Stimulated activated CD8-positive, alpha-beta memory T cell treated with anti-CD3 and anti-CD28 coated beads, Interleukin-4, amount 100 ng/mL, for 1 hour (primary cell): ENCODE measurements at places on chromosomes 7 and 10.

DNA sequence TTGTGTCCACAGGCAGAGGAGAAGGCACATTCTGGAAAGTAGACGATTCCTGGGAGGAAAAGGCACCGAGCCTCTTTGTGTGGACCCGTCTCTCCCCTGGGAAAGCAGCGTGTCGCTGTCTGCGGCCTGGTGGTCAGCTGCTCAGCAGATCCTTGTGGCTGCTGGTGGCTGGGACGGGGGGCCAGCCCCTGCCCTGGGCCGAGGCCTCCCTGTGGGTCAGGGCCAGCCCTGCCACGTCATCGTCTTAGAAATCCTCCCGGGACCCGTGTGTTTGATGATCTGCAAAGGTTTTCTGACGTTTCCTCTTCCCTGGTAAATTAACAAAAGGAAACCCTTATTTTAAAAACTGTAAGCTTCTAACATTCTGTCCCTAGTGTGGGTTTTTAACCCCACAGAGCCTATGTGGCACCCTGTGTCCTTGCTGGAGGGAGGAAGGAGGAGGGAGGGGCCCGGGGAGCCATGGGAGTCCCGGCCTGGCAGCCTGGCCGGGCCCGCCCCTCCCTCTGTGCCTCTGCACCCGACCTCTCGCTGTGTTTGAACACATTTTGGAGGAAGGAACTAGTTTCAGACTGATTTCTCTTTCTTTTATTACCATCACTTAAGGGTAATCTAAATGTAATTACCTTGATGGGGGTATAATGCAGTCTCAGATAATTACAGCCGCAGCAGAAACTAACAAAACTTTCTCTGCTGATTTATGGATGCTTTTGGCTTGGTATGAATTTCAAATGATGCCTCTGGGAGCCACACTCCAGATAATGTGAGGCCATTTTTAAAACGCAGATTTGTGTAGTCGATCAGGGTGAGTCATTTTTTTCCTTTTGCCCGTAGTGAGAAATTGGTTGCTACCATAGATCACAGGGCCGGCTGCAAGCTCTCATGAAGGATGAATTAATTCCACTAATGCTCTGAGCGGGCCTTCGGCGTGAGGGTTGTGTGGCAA is 85.5 kb downstream of the NKX6-2 start:
- no peak for DNase-seq

- DNase-seq = no peak
Measured at GRCh38 chr10:8594176-8594575, 539.7 kb downstream of the GATA3 start.

- peak; percentile 54 for DNase-seq
Measured at GRCh38 chr10:35336084-35336831, at the start of gene CCNY. CCNY (plus strand) TSS chr10:35336509; CDS start chr10:35337054, 545 bp downstream.

DNA sequence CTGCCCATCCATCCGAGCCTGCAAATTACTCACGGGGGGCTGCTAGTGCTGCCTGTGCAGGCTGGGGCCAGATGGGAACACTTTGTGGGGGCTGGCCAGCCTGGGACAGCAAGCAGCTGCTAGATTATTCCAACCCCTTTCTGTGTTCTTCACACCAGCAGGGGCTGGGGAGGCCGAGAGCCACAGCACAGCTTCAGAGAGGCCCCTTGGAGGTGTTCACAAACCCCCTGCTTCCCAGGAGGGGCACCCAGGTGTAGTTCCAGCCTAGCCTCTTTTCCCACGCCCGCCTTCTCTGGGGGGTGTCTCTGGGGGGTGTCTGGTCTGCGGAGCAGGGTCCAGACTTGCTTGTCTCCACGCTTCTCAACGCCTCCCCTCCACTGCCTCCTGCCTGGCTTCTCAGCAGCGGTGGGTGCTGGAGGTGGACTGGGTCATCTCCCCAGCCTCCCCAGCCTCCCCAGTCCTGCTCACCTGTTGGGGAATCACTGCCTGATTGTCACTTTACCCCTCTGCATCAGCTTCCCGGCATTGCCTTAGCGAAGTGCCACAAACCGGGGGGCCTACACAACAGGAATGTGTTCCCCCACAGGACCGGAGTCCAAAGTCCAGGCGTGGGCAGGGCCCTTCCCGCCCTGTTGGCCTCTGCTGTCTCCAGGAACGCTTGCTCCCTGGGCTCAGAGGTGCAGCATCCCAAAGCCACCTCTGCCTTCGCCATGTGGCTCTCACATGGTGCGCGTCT is 74.0 kb upstream of the EN2 start:
- DNase-seq = no peak

GRCh38 chr7:47600199-47601118 is 18.5 kb upstream of the TNS3 start:
- DNase-seq = no peak

DNA sequence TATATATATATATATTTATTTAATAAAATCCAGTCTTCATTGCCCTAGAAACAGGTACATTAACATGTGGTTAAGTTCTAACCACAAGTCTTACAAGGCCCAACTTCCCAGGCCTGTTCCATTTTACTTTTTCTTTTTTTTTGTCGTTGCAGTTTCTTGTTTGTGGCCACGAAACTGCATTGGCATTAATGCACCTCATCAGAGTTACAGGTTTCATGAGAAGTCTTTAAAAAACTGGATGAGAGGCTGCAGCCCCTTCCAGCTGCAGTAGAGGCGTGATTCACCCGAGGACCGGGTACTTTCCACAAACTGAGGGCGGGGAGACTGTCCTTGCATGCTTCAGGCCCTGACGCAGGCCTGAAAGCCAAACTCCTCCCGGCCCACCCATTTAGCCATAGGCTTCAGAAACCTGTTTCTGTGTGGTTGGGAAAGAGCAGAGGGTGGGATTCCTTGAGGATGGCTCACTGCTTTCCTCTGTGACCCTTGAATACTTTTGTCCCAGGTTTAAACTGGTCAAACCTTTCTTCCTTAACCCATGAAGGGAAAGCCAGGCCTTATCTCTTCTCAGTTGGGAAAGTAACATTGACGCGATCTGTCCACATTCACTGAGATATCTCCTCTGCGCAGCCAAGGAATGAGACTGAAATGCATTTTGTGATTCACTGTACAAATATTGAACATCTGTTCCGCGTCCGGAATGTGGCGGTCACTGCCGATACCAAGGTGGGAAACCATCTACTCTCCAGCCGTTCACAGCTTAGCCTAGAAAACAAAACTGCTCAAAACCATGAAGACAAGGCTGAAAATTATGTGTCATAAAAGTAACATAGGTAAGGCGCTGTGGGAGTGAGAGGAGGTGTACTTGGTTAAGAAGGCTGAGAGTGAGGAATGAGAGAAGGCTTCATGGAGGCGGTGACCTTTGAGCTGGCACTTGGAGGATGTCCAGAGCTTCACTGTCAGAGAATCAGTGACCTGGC is 311.7 kb downstream of the GATA3 start:
- DNase-seq = peak; percentile 39

DNA sequence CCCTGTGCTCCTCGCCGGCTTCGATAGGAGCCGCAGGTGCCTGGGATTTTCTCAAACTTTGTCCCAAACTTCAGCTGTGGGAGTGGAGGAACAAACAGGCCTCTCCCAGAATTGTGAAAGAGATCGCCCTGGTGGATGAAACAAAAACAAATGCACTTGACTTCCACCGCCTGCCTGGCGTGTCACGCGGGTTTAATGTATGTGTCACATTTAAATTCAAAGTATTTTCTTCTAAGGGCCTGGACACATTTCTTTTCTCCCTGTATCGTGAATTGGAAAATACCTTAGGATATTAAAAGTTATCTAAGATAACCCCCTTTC is 694 bp upstream of the WASL start:
- no peak for DNase-seq

- no peak for DNase-seq
Measured at GRCh38 chr7:36911788-36912187, 187.5 kb upstream of the AOAH start.

- no peak for DNase-seq
Measured at GRCh38 chr10:30556189-30556588, 73.4 kb downstream of the LYZL2 start.

- no peak for DNase-seq
Measured at GRCh38 chr10:49350846-49351532, 44.9 kb downstream of the DRGX start.

GRCh38 chr7:149718730-149719049 is 54.7 kb downstream of the ZNF467 start:
- no peak for DNase-seq

DNA sequence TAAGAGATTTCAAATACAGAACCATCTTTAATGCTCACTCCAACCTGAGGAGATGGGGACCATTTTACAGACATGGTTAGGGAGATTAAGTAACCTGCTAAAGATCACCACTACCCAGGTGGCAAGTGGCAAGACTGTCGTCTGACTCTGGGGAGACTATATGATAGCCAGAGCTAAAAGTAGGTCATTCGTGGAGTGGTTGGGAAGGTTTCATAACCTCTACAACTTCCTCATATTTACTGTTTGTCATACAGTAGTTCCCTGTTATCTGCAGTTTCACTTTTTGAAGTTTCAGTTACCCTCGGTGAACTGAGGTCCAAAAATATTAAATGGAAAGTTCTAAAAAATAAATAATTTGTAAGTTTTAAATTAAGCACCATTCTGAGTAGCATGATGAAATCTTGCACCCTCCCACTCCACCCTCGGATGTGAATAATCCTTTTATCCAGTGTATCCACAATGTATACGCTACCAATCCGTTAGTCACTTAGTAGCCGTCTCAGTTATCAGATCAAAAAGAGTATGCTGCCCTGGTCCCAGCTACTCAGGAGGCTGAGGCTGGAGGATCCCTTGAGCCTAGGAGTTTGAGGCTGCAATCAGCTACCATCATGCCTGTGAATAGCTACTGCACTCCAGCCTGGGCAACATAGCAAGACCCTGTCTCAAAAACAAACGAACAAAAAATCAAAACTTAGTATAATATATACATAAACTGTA is 14.9 kb upstream of the LGI1 start:
- no peak for DNase-seq

GRCh38 chr7:98619450-98620321 is 2.6 kb downstream of the NPTX2 start:
- DNase-seq = no peak

- DNase-seq = no peak
Measured at GRCh38 chr7:135745703-135746312, 2.8 kb downstream of the FAM180A start.

GRCh38 chr7:36214608-36215456 is 61.8 kb downstream of the EEPD1 start:
- no peak for DNase-seq

DNA sequence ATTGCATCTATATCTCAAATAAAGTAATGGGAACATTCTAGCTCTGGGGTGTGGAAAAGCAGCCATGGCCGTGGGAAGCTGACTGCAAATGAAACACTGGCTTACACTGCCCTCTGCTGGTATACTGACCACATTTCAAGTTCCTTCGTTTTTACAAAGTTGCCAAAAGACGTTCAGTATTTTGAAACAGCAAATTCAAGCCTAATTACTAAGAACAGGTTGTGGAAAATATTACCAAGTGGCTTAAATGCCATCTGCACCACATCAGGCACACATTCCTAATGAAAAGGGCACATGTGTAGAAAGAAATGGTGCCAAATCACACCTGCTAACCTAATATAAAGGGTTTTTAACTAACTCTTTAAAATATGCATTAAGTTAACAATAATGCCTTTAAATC is 83.9 kb downstream of the JAZF1 start:
- no peak for DNase-seq

DNA sequence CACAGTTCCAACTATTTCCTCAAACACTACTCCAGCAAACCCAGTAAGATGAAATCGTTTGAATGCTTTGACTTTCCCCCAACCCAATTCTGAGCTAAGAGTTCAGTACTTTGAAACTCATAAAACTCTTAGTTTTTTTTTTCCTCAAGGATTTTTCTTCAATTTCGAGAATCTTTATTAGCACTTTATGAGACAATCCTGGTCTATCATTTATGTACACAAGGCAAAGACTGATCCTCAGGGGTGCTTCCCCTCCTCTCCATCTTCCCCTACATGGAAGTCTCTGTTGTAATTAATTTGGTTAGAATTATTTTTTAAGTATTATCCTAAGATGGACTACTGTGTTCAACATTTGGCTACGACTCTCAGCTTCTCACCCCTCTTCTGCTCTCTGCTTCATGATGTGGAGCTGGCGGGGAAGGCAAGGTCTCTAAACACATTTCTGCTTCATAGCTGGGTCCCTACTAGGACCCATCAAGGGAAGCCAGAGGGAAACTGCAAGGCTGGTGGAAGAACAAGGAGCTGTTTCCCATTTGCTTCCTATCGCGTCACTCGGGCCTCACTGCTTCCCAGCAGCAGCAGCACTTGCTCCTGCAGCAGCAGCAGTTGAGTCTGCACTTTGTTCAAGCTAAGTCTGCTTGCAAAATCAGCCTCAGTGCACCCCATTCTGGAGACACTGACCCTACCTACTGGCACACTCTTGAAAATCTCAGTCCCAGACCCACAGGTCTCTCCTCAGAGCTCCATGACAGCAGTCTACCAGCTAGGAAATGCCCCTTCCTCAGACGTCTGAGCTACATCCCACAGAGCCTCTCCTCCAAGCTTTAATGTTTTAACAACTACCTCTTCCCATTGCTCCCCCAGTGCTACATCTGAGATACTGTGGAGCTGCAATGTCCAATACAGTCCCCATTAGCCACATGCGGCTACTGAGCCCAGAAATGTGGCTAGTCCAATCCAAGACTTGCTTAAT is 90.0 kb downstream of the CHCHD3 start:
- DNase-seq = no peak

- DNase-seq = no peak
Measured at GRCh38 chr10:117188371-117188770, 8.9 kb upstream of the KCNK18 start.

DNA sequence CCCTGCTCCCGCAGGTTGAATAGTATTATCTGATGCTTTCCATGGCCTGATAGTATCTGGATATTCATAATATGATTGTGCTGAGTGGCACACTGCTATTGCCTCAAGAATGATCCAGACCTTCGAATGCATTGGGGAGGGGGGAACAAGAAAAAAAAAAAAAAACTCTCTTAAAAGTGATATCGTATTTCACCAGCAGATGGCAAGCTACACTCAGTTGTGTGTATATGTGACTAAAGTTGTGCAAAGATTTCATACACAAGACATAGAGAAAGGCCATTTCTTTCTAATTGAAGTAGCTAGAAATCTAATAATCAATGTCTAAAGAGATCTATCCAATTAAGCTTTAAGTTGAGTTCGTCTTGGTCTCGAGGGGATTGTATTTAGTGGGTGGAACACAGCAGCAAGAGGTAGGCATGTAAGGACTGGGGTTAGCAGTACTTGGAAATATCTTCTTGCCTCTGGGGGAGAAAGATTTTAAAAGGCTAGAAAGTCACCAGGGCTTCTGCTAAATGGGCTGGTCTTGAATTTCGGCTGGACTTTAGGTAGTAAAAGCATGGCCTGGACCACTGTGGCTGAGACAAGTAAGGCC is 15.3 kb downstream of the SFRP4 start:
- no peak for DNase-seq

- DNase-seq = no peak
Measured at GRCh38 chr7:44994877-44995554, 5.0 kb upstream of the CCM2 start.

- no peak for DNase-seq
Measured at GRCh38 chr7:76346778-76347177, 12.0 kb downstream of the YWHAG start.
